ENCODE measurements at places on chromosomes 5 and 9.
A peak's percentile ranks its signal among the peaks of the same experiment; 100 is the strongest.

DNA sequence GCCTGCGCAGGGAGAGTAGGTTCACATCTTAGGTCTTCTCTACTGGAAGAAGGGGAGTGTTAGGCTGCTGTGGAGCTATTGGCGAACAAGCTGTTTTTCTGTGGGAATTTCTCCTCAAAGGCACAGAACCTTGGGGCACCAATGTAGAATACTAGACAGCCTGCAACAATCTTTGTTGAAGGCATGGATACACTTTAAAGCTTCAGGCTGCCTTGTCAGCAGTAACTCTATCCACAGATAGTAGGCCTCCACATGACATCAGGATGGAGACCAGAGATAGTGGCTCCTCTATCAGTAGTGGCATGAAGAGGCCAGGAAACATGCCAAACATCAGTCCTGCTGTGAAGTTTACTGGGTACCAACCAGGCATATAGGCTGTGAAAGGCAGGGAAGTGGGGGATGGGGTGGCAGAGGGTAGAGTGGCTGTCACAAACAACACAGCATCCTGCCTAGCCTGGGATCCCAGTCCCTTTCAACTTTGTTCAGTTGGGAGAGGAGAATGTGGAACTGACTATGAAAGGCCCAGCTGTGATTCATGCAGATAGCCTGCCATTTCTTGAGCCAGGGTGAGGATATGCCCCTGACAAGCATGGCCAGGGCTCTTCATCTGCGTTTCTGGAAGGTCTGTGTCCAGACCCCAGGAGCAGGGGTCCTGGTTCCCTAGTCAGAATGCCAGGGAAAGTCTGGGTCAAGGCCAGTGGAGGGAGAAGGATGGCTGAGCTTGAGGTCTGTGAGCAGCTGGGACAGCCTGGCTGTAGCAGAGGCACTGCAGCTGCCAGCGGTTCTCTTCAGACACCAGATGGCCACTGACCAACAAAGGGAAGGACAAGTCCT lies 1.0 kb upstream of the HK3 start:
- DNase-seq: no peak

GRCh38 chr9:21751998-21752397 lies 50.4 kb upstream of the MTAP start:
- DNase-seq: no peak

DNA sequence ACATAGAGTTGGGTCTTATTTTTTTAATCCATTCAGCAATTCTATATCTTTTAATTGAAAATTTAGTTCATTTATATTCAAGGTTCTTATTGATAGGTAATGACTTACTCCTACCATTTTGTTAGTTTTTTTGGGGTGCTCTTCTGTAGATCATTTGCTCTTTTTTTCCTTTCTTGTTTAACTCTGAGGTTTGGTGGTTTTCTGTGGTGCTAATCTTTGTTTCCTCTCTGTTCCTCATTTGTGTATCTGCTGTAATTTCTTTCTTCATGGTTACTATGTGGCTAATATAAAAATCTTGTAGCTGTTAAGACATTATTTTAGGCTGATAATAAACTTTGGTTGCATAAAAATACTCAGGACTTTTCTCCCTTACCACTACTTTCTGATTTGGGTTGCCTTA lies 181.6 kb upstream of the DMRTA1 start:
- no peak for DNase-seq

- no peak for DNase-seq
Measured at GRCh38 chr9:27599870-27600238, 26.6 kb upstream of the C9orf72 start.

- DNase-seq: no peak
Measured at GRCh38 chr9:94199776-94200175, 59.3 kb upstream of the ZNF169 start.

GRCh38 chr5:32505756-32506155 lies 61.2 kb upstream of the ZFR start:
- peak; percentile 6 for DNase-seq

Data from NCI-H226 (cell line).